ENCODE measurements at places on chromosomes 4 and X.

DNA sequence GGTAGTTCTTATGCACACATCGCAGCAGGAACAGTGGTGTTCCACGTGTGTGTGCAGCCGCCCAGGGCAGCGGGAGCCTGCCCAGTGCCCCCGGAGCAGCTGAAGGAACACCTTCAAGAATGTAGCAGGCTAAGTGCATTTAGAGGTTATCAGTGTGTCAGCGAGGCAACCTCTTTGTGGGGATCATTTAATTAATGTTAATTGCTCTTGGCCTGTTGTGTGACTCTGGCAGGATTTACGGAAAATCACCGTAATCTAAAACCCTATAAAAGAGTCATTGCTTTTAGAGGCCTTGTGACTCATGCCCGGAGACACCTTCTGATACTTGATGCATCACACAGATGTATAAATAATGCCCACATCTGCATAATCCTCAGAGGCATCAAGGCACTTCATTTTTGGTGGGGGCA lies 47.3 kb upstream of the GATB start:
- no peak for DNase-seq

GRCh38 chrX:139113708-139114107 lies 402.2 kb upstream of the FGF13 start:
- no peak for DNase-seq

DNA sequence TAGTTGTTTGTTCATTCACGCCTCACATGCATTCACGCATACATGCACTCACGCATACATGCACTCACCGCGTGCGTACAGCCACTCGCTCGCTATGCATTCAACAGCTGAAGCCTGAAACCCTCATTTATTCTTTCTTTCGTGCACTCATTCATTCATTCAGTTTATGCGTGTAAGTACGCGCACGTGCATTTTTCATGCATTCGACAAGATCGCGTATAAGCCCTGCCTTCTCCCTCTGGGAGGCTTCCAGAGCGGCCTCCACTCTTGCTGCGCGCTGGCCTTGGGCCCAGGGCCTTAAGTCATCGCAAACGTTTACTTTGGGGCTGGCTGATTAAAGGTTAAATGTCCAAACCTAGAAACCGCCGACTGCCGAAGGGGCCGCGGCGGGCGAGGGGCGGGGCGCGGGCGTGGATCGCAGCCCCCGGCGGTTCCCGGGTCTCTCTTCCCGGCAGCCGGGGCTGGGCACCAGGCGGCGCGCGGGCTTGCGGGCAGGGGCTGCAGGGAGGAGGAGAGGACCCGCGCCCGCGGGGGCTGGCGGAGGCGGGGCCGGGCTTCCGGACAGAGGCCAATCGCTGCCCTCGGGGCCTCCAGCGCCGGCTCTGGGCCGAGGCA lies at the start of gene GYG2:
Gene GYG2, plus strand, starts transcription at position 587 of the 615 bp plus-strand sequence. CDS start 1,259 bp downstream, outside the sequence.
- no peak for DNase-seq

- no peak for DNase-seq
Measured at GRCh38 chr4:13246107-13246506, 238.0 kb downstream of the RAB28 start.

- DNase-seq = no peak
Measured at GRCh38 chr4:63493265-63493664, 916.0 kb downstream of the TECRL start.

GRCh38 chrX:86711531-86712180 lies 563.4 kb downstream of the DACH2 start:
- DNase-seq = no peak

- DNase-seq = no peak
Measured at GRCh38 chrX:46278572-46278971, 266.6 kb downstream of the ZNF674 start.

- no peak for DNase-seq
Measured at GRCh38 chr4:188332265-188332664, 193.0 kb downstream of the TRIML1 start.

DNA sequence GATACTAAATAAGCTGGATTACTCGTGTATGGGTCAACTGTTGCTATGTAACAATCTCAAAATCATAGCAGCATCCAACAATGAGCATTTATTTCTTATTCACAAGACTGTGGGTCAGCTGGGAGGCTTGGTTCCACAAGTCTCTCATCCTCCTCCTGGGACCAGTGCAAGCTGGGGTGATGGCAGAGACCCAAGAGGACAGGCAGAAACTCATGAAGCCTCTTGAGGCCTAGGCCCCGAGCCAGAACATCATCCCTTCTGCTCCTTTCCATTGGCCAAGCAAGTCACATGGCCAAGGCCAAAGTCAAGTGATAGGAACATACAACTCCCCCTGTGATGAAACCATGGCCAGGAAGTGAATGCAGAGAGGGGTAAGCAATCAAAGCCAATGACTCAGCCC lies 422.1 kb downstream of the BCOR start:
- DNase-seq = no peak

DNA sequence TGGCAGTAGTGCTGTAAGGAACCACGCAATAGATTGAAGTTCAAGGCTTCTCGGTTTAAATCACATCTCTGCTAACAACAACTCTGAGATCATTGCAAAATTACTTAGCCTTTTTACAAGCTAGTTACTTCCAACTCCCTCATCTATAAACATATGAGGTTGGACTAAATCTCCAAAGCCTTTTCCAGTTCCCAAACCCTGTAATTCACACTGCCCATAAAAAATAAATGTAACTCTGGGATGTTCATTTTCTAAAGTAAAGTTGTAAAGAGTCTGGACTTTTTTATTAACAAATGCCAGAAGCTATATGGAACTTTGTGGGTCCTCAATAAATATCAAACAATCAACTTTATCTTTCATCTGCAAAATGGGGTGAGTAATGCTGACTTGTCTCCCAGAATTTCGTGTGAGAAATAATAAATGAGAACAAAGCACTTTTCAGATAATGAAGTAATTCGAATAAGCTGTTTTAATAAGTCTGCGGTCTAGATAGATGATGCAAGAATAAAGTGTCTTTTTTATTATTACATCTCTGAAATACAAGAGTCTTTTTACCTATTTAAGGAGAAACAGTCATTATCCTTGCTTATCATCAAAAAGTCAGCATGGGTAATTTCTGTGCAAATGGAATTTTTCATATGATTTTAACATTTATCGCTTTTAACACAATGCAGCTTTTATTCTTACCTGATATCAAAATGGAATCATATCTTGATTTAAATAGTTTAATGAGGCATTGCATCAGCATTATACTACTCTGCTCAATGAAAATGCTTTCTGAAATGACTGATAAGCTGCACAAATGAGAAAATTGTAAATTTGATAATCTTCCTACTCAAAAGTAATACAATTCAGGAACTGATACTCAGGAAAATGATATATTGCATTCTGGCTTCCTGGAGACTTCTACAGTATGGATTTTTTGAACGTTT lies 252.6 kb downstream of the BANK1 start:
- DNase-seq = no peak

DNA sequence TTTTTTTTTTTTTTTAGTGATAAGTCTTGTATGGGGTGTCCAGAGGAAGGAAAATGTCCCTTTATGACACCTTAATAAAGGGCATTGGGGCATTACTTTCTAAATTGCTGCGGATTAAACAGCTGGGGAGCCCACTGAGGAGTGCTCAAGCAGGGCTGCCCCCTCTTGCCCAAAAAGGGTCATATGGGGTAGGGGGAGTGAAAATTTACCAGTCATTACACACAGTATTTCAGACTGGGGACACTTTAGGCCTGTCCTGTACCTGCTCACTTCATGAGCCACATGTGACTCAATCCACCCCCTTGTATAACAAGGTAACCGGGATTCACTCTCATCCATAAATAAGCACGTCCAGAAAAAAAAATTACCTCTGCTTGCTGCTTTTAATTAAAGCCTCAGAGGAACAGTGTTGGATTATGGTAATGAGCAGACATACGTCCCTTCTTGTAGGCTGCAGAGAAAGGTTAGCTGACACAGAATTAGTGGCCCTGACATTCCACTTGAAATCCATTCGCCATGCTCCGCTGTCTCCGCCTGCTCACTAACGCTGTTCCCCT lies 1.8 kb downstream of the PRDM8 start:
- DNase-seq = no peak

DNA sequence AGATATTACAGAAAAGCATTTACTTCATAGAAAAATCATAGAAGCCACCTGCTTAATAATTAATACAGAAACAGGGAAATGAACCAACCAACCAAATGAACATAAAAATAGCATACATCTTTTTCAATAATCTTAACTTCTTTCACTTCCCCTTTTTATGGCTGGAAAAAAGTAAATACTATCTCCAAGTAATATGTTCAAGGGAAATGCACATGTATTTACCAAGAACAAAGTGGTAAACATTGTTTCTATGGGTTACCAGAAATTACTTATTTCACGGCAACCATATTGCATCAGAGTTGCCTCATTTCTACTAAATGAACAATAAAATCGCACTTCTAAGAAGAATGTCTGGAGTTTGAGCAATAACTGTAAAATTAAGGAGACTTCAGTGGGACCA lies 321.3 kb downstream of the TMA16 start:
- no peak for DNase-seq

GRCh38 chr4:47368211-47368610 lies 95.3 kb downstream of the COMMD8 start:
- no peak for DNase-seq

- DNase-seq = no peak
Measured at GRCh38 chrX:82087699-82088098, 885.8 kb downstream of the SH3BGRL start.

DNA sequence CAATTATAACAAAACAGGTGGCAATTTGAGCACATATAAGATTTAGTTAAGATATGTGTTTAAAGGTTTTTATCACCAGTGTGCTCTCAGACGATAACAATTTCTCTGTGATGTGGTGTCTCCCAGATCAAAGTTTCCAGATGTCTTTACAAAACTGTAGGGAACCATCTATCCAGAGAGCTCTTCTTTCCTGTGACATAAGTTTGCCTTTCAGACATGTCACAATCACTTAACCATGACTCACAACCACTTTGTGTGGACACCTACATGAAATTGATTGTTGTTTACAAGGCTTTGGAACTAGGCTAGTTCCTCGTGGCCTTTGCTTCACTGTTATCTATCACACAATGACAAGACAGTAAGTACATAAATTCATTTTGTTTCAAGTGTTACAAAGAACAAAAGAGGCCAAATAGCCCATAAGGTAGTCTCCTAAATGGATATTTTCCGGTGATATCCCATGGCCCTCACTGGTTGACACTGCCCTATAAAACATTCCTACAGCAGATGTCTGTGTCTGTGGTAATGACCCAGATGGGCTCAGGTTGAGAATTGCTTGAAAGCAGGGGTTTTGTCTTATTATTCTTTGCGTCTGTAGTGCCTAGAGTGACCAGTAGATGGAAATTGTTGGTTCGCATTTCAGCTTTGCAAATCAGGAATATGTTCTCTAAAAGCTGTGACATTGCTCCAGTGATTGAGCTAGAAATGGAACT lies 297.8 kb upstream of the FAM241A start:
- DNase-seq = no peak

GRCh38 chr4:134018846-134019245 lies 182.7 kb downstream of the PABPC4L start:
- DNase-seq = no peak

- peak; percentile 47 for DNase-seq
Measured at GRCh38 chrX:148530464-148531077, 30.2 kb downstream of the AFF2 start.

DNA sequence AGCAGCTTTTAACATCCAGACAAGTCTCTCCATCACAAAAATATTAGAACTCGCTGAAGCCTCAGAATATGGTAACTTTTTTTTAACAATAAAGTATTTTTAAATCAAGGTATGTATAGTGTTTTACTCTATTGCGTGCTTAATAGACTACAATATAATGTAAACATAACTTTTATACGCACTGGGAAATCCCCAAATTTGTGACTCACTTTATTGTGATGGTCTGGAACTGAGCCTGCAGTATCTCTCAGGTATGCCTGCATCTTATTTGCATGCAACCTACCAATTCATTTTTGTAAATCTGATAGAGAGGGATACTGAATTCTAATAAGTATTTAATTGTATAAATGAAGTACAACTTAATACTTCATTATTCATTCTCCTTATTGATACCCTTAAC lies 823.5 kb downstream of the ADGRL3 start:
- no peak for DNase-seq

- no peak for DNase-seq
Measured at GRCh38 chr4:139455126-139455538, 1.2 kb downstream of the RAB33B start.

DNA sequence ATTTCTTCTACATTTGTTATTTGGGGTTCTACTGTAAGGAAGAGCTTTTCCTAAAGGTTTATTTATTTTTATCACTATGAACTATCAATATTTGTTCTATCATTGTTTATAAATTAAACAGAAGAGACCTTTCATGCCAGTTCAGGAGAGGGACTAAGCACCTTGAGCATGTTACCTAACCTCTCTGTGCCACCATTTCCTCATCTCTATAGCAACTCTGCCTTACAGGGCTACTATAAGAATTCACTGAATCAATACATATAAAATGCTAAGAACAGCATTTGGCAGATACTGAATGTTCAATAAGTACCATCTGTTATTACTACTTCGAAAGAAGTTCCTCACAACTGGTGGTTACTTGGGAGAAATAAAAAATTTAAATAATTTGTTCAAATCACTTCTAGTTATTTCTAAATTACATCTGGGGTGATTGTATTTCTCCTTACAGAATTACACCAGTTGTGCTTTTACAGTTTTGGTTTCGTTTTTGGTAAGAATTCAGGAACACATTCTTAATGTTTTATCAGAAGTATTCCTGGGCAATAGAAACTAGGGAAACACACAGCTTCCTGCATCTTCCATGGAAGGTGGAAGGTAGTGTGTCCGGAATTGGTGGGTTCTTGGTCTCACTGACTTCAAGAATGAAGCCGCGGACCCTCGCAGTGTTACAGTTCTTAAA lies 32.9 kb downstream of the EREG start:
- peak; percentile 64 for DNase-seq

GRCh38 chr4:112704991-112705845 lies 68.3 kb downstream of the LARP7 start:
- DNase-seq = peak; percentile 7

DNA sequence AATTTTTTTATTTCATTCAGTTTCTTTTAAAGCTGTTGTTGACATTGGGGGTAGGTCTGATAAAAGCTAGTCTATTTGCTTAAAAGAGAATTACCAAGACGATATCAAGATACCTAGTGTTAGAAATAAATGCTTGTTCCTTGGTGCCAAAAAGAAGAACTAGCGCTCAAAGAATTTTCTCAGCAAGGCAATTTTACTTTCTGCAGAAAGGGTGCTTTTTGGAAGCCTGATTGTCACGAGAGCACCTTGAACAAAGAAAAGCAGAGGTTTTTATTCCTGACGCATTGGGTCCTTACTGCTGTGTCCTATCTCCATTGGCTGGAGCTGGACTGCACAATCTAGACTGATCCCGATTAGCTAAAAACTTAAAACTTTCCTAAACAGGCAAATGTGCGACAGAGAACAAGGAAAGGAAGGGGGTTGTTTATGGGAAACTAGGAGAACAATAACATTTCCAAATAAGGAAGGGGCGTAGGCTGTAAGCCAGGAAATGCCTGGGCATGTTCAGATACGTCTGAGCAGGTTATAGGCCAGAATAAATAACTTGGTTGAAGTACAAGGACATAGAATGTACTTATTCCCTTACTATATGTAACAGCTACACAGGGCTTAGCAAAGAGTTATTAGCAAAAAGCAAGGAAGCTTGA lies 50.3 kb upstream of the STPG2 start:
- DNase-seq = no peak
